ENCODE measurements at places on chromosomes 3 and 15. TPM values are rescaled to one million over a fixed set of nuclear protein-coding genes. Genes with fewer than 3 reads are reported as not detected.

Gene PLAAT1
- total RNA-seq = 8.1 TPM

GRCh38 chr15:80816936-80817335, 37.8 kb downstream of the CEMIP start:
- H3K4me1 ChIP-seq = peaks cover 10% of the 10 kb centered on the region
- no peak for DNase-seq
- no peaks in the 10 kb centered on the region for H3K27me3 ChIP-seq
- no peak overlapping the region for H3K27ac ChIP-seq

DNA sequence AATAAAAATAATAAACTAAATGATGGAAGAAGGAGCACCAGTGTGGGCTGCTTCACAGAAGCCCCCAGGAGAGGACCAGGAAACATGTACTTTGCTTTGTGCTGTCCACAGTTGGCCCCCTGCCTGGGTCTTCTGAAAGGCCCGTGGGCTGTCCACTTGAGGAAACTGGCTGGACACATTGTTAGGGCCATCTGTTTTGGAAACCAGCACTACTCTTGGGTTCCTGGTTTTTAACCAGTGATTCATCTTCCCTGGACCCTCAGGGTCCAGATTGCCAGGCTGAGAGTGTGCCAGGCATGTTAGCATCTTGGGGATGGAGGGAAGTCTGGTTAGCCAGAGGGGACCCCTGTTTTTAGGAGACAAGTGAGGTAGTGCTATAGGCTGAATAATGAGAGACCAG, 297.2 kb upstream of the C2CD4B start:
- no peak for DNase-seq
- H3K36me3 ChIP-seq = no peaks in the 10 kb centered on the region
- peak overlapping the region; percentile 50 for H3K27ac ChIP-seq
- no peaks in the 10 kb centered on the region for H3K27me3 ChIP-seq

Gene CCR1
- 2.0 TPM for total RNA-seq

DNA sequence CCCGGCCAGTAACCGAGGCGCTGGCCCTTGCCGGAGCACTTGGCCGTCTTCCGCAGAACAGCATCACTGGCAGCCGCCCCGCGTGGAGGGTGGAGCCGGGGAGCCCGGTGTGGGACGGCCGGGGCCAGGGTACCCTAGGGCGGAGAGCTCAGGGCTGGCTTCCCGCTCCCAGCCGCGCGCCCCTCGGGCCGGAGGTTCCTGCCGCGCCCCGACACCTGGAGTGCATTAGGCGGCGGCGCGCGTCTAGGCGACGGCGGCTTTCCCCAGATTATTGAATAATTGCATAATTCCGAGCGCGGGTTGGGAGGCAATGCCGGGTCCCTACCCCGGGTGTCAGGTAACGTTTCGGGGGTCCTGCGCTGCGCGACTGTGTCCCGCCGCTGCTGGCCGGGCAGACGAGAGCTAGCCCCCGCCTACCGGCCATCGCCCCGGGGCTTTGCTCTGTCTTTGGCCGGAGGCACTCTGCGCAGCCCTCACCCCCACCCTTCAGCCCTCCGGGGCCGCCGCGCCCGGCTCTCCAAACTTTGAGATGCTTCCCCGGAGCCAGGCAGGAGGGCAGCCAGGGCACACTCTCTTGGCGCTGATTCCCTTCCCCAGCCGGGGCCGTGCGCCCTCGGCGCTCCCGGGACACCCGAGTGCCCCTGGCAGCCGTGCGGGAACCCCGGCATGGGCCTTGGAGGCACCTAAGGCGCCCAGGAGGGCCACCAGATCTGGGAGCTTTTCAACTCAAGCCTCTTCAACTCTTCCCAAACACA, 749 bp downstream of the ITGA11 start:
- peak overlapping the region; percentile 64 for H3K27ac ChIP-seq
- peaks cover 57% of the 10 kb centered on the region for H3K27me3 ChIP-seq
- peak; percentile 59 for DNase-seq
- peaks cover 22% of the 10 kb centered on the region for H3K4me1 ChIP-seq

Gene SLC9C1
- 1.3 TPM for total RNA-seq

GRCh38 chr3:9916734-9917680, at the start of gene IL17RC:
IL17RC (plus strand) TSS chr3:9917098; CDS start chr3:9917316, 218 bp downstream.
- no peaks in the 10 kb centered on the region for H3K27me3 ChIP-seq
- H3K4me1 ChIP-seq = peaks cover 47% of the 10 kb centered on the region
- H3K4me3 ChIP-seq = peak within 1 kb of the TSS; percentile 74
- peak; percentile 87 for DNase-seq
- H3K36me3 ChIP-seq = peaks cover 22% of the 10 kb centered on the region

Gene PRSS50
- total RNA-seq = 0.22 TPM

Gene GABRR3
- total RNA-seq = not detected

Gene ZNF660
- total RNA-seq = 1.1 TPM

GRCh38 chr3:50674349-50675178, at the start of gene DOCK3:
DOCK3 (plus strand) TSS chr3:50674927; CDS start chr3:50675264, 337 bp downstream.
- H3K4me3 ChIP-seq = peak within 1 kb of the TSS; percentile 69
- peak within 1 kb of the TSS; percentile 12 for H3K27ac ChIP-seq
- DNase-seq = peak; percentile 49
- peaks cover 19% of the 10 kb centered on the region for H3K4me1 ChIP-seq
- H3K27me3 ChIP-seq = peaks cover 53% of the 10 kb centered on the region
- no peaks in the 10 kb centered on the region for H3K36me3 ChIP-seq

Gene SEMA3G
- total RNA-seq = 9.2 TPM

GRCh38 chr3:138082992-138083386, 32.4 kb downstream of the DZIP1L start:
- peaks cover 6% of the 10 kb centered on the region for H3K4me1 ChIP-seq
- H3K36me3 ChIP-seq = peaks cover 61% of the 10 kb centered on the region
- no peak overlapping the region for H3K4me3 ChIP-seq
- H3K27me3 ChIP-seq = no peaks in the 10 kb centered on the region
- no peak for DNase-seq

GRCh38 chr3:140344601-140345205, 333.2 kb upstream of the TRIM42 start:
- DNase-seq = no peak
- H3K36me3 ChIP-seq = no peaks in the 10 kb centered on the region
- H3K4me1 ChIP-seq = no peaks in the 10 kb centered on the region
- no peak overlapping the region for H3K27ac ChIP-seq

DNA sequence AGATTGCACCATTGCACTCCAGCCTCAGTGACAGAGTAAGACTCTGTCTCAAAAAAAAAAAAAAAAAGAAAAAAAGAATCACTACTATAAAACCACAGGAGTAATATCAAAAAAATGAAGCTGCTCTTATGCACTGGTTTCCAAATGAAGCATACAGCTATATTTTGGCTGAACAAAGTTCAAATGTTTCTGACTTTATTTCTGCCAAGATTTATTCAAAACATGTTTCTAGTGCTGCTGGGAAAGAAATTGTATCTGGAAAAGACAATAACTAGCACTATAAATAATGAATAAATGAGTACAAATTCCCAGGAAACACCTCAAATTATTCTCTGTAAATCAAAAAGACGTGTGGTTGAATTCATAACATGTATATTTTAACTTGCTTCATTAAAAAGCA, 102.5 kb upstream of the MME start:
- H3K27ac ChIP-seq = no peak overlapping the region
- no peaks in the 10 kb centered on the region for H3K36me3 ChIP-seq
- H3K4me1 ChIP-seq = no peaks in the 10 kb centered on the region
- no peak overlapping the region for H3K4me3 ChIP-seq
- no peaks in the 10 kb centered on the region for H3K27me3 ChIP-seq

DNA sequence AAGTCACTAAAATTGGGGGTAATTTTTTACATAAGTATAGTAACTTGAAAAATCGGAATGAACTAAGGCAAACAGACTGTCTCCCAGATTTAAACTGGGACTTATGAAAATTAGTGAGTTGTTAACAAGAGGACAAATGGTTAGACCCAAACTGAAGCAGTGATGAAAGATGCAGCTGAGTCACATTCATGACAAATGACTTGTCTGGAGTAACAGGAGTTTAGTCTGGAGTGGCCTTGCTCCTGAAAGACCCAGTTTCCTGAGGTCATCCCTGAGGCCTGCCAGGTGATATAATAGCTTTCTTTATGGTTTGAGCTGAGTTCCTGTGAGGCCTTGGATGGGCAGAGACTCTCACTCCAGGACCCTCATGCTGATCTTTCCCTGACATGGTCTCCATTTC, 9.6 kb upstream of the CTDSPL start:
- no peak overlapping the region for H3K4me3 ChIP-seq
- peaks cover 9% of the 10 kb centered on the region for H3K36me3 ChIP-seq
- peaks cover 20% of the 10 kb centered on the region for H3K4me1 ChIP-seq
- DNase-seq = no peak
- no peak overlapping the region for H3K27ac ChIP-seq

Gene IL17RE
- 0.58 TPM for total RNA-seq

- H3K36me3 ChIP-seq = no peaks in the 10 kb centered on the region
- H3K27ac ChIP-seq = peak within 1 kb of the TSS; percentile 81
- H3K4me1 ChIP-seq = peaks cover 33% of the 10 kb centered on the region
- peak; percentile 33 for DNase-seq
Measured at GRCh38 chr3:48662753-48663488, at the start of gene CELSR3. CELSR3 (minus strand) TSS chr3:48662886; CDS start chr3:48662634, 252 bp downstream.

- no peaks in the 10 kb centered on the region for H3K4me1 ChIP-seq
- DNase-seq = no peak
- no peak overlapping the region for H3K4me3 ChIP-seq
- H3K27me3 ChIP-seq = no peaks in the 10 kb centered on the region
- H3K36me3 ChIP-seq = no peaks in the 10 kb centered on the region
Measured at GRCh38 chr3:78569804-78570203, 1198.0 kb downstream of the ROBO1 start.

DNA sequence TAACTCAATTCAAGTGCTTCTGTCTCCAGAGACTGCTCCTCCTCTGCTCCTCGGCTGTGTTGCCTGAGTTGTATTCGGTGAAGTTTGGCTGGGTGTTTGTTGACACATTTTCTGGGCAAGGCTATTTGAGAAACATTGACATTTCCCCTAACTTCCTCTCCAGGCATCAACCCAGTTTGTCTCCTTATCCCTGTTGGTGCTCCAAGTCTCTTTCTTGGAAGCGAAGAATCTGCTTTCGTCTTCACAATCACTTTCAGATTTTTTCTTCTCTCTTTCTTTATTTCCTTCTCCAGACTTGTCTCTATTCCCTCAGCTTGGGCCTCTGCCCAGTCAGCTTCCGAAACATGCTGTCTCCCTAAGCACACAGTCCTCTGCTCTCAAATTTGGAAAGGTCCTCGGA, 84.7 kb downstream of the ETV5 start:
- no peaks in the 10 kb centered on the region for H3K4me1 ChIP-seq
- peak; percentile 35 for DNase-seq
- H3K4me3 ChIP-seq = peak overlapping the region; percentile 19

DNA sequence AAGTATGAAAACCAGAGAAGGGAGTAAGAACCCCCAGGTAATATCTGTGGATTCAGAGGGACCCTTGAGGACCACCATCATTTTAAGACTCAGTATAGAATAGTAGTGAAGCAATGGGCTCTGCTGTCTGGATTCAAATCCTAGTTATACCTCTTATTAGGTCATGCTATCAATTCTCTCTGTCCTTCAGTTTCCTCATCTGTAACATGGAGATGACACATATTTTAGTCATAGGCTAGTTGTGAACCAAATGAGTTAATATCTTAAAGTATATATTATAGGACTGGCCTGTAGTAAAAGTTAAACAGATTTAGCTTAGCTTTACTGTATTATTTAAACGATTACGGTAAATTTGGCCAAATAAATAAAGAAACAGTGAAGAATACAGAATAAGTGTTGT, 177.3 kb upstream of the GOLIM4 start:
- H3K27ac ChIP-seq = no peak overlapping the region
- H3K4me3 ChIP-seq = no peak overlapping the region
- no peaks in the 10 kb centered on the region for H3K27me3 ChIP-seq
- no peak for DNase-seq
- no peaks in the 10 kb centered on the region for H3K4me1 ChIP-seq
- no peaks in the 10 kb centered on the region for H3K36me3 ChIP-seq

DNA sequence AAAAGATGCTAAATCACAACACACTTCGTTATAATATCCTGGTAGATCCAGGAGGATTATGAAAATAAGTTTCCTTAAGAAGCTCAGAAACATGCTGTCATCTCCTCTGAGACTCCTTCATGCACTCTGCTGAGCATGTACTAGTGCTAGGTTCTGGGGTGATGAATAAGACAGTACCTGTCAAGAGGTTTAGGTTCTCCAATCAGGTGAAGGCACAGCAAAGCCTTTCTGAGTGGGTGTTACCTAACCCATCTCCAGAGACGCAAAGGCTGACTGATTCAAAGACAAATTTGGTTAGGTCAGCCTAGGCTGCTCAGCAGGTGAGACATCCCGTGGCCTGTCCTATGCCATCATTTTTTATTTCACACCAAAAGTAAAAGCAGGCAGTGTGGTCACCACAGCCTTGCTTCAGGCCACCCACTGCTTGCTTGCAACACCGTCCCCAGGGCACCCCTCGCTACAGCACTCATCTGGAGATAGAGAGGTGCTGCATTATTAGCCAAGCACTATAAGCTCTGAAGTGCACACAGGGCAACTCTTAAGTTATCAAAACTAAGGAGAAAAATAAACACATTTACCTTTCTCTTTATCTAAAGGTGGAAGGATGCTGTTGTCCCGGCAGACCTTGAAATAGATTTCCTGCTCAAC, 117.2 kb downstream of the TJP1 start:
- H3K4me3 ChIP-seq = no peak overlapping the region
- peaks cover 15% of the 10 kb centered on the region for H3K4me1 ChIP-seq
- H3K27ac ChIP-seq = no peak overlapping the region
- H3K36me3 ChIP-seq = peaks cover 100% of the 10 kb centered on the region
- no peak for DNase-seq

DNA sequence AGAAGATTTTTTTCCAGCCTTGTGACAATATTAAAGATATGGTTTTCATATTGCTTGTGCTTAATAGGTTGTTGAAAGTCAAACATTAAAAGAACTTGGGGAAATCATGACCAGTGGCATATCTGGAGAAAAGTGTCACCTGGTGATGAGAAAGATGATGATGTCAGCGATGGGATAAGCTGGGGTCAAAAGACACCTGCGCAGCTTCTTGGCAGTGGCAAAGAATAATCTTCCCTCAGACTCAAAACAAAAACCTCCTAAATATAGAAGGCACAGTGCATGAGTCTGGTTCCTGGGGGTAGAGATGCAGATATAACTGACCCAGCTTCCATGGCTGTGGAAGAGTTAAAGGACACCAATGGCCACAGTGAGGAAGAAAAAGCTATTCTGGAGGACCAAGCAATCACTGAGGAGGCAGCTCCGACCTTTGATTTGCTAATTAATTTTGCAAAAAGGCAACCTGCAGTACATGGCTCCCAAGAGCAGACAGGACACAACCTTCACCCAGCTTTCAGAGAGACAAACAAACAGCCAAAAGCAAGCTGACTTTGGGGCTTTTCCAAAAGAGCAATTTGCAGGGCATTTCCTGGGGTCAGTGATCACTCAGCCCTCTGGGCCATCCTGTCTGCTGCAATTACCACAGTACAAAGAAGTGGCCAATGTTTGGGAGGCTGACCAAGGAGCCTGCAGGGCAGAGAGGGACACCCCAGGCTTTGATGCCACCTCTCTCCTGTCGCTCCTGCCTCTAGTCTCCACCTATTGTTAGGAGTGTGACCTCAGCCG, 17.6 kb upstream of the SEMA5B start:
- H3K27ac ChIP-seq = no peak overlapping the region
- no peak overlapping the region for H3K4me3 ChIP-seq
- H3K27me3 ChIP-seq = no peaks in the 10 kb centered on the region
- H3K4me1 ChIP-seq = peaks cover 24% of the 10 kb centered on the region
- DNase-seq = no peak
- no peaks in the 10 kb centered on the region for H3K36me3 ChIP-seq

Gene MUSTN1
- total RNA-seq = 32.7 TPM

- H3K27ac ChIP-seq = no peak overlapping the region
- H3K27me3 ChIP-seq = no peaks in the 10 kb centered on the region
- no peak overlapping the region for H3K4me3 ChIP-seq
- no peak for DNase-seq
- no peaks in the 10 kb centered on the region for H3K36me3 ChIP-seq
Measured at GRCh38 chr3:21934591-21934990, 183.6 kb upstream of the ZNF385D start.

GRCh38 chr3:135618123-135618522, 347.4 kb upstream of the PPP2R3A start:
- no peak overlapping the region for H3K27ac ChIP-seq
- H3K27me3 ChIP-seq = no peaks in the 10 kb centered on the region
- H3K36me3 ChIP-seq = no peaks in the 10 kb centered on the region
- no peaks in the 10 kb centered on the region for H3K4me1 ChIP-seq
- no peak for DNase-seq

Data from left ventricle myocardium inferior (tissue), 1 donor.